ENCODE measurements at places on chromosomes 5 and 9.

- DNase-seq, result no peak
Measured at GRCh38 chr9:99121604-99122003, 16.7 kb downstream of the TGFBR1 start.

- DNase-seq, result no peak
Measured at GRCh38 chr5:15388866-15389265, 111.1 kb upstream of the FBXL7 start.

- no peak for DNase-seq
Measured at GRCh38 chr9:88746743-88747398, 211.9 kb downstream of the NXNL2 start.

DNA sequence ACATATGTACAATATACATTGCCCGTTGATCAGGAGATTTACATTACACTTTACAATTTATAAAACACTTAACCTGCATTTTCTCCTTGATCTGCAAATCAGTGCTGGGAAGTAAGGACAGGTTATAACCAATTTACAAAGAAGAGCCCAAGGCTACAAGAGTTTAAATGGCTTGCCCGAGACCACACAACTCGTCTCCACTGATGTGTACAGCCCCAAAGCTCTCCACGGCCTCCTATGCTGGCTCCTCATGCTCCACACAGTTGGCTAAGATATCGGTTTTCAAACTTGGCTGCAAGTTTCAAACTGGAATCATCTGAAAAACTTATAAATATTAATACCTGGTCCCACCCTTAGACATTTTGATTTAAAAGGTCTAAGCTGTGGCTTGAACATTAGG, 10.3 kb downstream of the ACTL7B start:
- no peak for DNase-seq

GRCh38 chr5:93246090-93246855, 334.7 kb downstream of the NR2F1-AS1 start:
- DNase-seq, result no peak

DNA sequence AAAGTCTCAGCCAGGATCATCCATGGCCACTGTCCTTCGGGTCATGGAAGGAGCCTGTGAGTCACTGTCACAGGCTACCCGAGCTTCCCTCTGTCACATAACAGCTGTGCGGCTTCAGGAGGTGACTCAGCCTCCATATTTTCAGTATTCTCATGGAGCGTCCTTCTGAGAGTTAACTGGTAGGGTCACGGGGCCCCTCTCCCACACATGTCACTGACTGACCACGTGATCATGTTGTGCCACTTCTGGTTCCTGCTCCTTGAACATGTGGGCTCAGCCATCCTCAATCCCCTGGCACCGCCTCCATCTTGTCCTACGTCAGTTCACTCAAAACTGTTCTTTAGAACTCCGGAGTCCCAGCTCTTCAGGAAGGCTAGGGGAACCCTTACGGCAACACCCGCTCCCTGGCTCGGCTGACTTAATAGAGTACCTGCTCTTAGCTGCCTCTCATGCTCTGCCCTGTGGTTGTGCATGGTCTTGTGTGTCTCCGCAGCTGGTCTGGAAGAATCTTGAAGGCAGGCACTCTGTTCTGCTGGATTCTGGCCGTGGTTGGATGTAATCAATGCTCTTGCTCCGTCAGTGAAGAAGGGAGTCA, 182.8 kb downstream of the ICE1 start:
- no peak for DNase-seq

DNA sequence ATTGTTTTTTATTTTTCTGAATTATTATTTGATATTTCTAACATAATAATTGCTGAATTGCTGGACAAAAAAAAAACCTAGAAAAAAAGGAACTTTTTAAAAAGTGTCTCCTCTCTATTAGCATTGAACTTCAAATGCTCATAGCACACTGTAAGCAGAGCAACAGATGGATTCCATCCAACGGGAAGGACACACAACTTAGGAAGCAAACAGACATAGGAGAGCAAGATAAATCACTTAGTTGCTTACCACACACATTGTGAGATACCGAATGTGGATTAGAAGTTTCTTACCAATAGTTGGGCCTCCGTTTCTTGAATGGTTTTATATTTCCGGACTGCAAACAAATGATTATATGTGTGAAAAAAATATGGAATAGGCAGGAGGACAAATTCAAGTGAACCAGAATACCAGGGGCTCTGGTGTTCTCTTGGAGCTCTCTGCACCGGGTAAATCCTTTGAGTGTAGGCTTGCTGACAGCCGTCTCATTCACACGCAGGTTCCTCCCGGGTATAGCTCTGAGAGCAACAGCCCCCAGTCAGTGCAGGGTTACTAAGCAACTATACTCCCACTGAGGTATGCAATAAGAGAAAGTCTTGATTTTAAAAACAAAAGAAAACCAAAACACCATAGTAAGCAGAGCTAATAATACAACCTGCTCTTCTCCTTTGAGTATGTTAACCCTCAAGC, 217.6 kb downstream of the TMEM167A start:
- DNase-seq, result no peak
